CD8-positive, alpha-beta memory T cell (primary cell): ENCODE measurements at places on chromosomes 6 and 20. TPM values are rescaled to one million over a fixed set of nuclear protein-coding genes. Genes with fewer than 3 reads are reported as not detected.

AGPAT1 gene
- total RNA-seq = 42.5 TPM

PCSK2 gene
- not detected for total RNA-seq

EDN1 gene
- not detected for total RNA-seq

LRRC73 gene
- total RNA-seq = 0.11 TPM

BMP5 gene
- not detected for total RNA-seq

CDK5RAP1 gene
- 41.6 TPM for total RNA-seq

WFDC5 gene
- total RNA-seq = not detected

PRRT1 gene
- total RNA-seq = 0.55 TPM

COL19A1 gene
- total RNA-seq = 0.07 TPM

AIF1 gene
- total RNA-seq = 35.6 TPM

SALL4 gene
- not detected for total RNA-seq

CFB gene
- 0.31 TPM for total RNA-seq

C6orf15 gene
- not detected for total RNA-seq

GTPBP2 gene
- total RNA-seq = 45.4 TPM

SIGLEC1 gene
- 0.18 TPM for total RNA-seq

TRMT11 gene
- total RNA-seq = 37.9 TPM

FAM83C gene
- total RNA-seq = not detected

DNA sequence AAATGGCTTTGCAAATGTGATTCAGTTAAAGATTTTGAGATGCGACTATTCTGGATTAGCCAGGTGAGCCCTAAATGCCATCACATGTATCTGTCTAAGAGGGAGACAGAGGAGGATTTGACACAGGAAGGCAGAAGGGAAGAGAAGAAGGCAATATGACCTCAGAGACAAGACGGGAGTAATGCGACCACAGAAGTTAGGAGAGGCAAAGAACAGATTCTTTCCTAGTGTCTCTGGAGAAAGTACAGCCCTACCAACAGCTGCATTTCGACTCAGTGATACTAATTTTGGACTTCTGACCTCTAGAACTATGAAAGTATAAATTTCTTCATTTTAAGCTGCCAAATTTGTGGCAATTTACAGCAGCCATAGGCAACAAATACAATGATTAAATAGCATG is 24.2 kb upstream of the TPD52L1 start:
- no peak for DNase-seq

GRCh38 chr6:101069191-101069795 is 188.2 kb upstream of the ASCC3 start:
- DNase-seq = no peak

DNA sequence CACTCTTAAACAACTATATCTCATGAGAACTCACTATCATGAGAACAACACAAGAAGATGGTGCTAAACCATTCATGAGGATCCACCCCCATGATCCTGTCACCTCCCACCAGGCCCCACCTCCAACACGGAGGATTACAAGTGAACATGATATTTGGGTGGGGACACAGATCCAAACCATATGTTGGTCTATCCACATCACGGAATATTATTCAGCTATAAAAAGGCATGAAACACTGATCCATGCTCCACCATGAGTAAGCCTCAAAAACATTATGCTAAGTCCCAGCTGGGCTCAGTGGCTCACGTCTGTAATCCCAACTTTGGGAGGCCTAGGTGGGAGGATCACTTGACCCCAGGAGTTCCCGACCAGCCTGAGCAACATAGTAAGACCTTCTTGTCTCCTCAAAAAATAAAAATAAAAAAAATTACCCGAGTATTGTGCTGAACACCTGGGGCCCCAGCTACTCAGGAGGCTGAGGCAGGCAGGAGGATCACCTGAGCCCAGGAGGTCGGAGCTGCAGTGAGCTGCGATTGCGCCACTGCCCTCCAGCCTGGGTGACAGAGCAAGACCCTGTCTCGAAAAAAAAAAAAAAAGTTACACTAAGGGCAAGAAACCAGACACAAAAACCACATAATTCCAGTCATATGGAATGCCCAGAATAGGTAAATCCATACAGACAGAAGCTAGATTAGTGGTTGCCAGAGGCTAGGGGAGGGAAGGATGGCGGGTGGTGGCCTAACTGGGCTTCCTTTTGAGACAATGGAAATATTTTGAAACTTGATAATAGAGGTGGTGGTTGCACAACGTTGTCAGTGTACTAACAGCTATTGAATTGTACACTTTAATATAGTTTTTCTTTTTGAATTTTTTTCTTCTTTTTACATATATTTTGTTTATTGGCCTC is 43.1 kb downstream of the ZNF217 start:
- DNase-seq = no peak

- no peak for DNase-seq
Observed at GRCh38 chr6:131492932-131493573, 80.0 kb upstream of the ARG1 start.

GRCh38 chr6:26327450-26328264 is 37.3 kb upstream of the BTN3A2 start:
- peak; percentile 47 for DNase-seq

DNA sequence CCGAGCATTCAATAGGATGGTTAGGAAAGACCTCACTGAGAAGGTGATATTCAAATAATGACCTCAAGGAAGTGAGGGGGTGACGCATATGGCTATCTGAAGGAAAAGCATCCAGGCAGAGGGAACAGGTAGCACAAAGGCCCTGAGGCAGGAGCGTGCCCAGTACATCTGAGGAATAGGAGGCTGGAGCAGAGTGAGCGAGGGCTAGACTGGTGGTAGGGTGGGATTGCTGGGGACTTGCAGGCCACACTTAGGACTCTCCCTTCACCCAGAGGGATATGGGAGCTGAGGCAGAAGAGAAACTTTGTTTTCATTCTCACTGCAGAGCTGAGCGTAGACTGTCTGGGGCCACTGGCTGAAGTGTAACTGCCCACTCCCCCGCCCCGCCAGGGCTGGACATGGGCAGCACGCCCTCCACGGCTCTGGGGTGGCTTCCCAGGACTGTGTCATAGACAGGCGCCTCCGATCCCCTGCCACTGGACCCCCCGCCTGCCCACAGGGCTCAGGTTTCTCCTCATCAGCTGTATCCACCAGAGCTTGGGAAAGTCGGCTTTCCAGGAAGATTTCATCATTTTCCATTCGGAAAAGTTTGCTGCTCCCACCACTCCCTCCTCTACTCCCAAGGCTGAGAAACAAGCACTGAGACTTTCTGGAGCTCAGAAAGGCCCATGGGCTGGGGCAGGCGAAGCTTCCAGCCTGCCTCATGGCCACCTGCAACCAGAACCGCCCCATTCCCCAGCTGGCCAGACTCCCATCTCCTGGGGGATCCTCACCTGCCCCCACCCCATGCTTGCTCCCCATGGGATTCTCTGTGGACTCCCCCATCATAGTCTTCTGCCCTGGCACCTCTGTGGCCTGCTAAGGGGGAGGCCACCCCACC is 142.6 kb downstream of the MRPL14 start:
- no peak for DNase-seq

GRCh38 chr6:39080246-39080875 is 31.8 kb downstream of the GLP1R start:
- DNase-seq = no peak

- no peak for DNase-seq
Observed at GRCh38 chr20:25676164-25676809, 20.4 kb downstream of the ZNF337 start.

DNA sequence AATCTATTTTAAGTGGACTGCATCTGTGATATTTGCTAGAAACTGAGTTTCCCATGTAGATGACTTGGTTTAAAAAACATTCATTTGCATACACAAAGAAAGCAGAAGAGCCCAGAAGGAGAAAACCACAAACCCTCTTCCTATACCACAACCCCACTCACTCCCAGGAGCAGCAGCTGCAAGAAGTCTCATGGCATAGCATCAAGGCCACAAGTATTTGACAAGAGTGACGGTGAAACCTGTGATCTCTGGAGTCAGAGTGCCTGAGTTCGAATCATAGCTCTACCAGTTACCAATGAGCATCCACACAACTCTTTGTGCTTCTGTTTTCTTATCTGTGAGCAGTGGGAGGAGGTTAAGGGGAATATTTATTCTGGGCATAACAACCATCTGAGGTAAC is 44.7 kb upstream of the SIRPG start:
- DNase-seq = no peak

DNA sequence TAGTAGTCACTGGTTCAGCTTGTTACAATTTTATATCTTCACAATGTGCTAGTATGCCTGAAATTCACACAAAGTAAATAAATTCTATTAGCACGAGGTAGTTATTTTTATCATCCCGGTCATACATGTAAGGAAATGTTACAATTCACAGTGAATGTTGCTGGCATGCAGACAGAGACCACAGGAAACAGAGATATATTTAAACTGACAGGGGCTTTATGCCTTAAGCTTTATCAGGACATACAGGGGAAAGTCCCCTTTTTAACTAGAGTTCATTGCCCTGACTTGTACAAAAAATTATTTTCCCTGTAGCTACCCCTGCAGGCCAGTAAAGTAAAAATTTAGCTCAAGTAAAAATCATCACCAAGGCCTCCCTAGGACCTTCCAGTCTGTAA is 712.0 kb upstream of the NRSN1 start:
- no peak for DNase-seq

DNA sequence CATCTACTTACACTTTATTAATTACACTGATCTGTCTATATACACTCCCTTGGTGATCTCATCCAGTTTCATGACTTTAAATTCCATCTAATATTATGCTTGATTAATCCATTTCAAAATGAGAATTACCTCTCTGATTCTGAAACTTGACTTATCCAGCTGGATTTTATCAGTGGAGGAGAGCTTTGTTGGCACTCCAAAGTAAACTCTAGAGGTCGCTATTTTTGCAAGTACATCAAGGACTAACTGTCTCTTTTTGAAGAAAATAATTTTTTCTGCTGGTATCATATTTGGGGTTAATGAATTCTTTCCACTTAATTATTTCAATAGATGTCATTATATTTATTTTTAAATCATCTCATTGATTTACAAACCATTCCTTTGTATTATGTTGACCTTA is 630.3 kb upstream of the MAN1A1 start:
- no peak for DNase-seq

GRCh38 chr6:5339786-5340185 is 78.5 kb downstream of the FARS2 start:
- no peak for DNase-seq

DNA sequence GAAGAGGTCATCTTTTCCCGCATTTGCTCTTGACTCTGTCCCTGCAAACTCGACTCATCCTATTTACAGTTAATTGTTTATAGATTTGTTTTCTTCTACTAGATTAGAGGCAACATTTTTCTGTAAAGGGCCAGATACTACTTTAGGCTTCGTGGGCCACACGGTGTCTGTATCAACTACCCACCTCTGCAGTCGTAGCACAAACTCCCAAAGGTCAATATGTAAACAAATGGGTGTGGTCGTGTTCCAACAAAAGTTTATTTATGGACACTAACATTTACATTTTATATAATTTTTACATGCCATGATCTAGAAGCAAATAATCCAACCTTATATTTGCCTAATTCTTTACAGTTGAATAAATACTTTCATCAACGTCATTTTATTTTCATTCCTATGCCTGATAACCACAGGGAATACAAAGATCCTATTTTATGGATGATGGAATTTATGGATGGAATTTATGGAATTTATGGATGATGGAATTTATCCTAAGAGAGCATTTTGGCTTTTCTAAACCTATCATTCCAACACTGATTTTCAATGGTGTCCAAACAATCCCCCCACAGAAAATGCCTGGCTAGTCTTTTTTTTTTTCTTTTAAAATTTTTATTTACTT is 232.8 kb downstream of the MYLK4 start:
- no peak for DNase-seq

- DNase-seq = no peak
Observed at GRCh38 chr20:17694767-17695166, 5.0 kb upstream of the BANF2 start.

GRCh38 chr6:15399641-15400470 is 154.0 kb downstream of the JARID2 start:
- DNase-seq = no peak

- DNase-seq = no peak
Observed at GRCh38 chr6:167392631-167393316, 67.9 kb downstream of the TTLL2 start.

- no peak for DNase-seq
Observed at GRCh38 chr20:57003012-57003411, 263.4 kb downstream of the BMP7 start.

GRCh38 chr6:11208854-11209253 is 23.6 kb downstream of the NEDD9 start:
- DNase-seq = no peak

GRCh38 chr20:62378215-62378614 is 8.7 kb upstream of the RPS21 start:
- DNase-seq = no peak

DNA sequence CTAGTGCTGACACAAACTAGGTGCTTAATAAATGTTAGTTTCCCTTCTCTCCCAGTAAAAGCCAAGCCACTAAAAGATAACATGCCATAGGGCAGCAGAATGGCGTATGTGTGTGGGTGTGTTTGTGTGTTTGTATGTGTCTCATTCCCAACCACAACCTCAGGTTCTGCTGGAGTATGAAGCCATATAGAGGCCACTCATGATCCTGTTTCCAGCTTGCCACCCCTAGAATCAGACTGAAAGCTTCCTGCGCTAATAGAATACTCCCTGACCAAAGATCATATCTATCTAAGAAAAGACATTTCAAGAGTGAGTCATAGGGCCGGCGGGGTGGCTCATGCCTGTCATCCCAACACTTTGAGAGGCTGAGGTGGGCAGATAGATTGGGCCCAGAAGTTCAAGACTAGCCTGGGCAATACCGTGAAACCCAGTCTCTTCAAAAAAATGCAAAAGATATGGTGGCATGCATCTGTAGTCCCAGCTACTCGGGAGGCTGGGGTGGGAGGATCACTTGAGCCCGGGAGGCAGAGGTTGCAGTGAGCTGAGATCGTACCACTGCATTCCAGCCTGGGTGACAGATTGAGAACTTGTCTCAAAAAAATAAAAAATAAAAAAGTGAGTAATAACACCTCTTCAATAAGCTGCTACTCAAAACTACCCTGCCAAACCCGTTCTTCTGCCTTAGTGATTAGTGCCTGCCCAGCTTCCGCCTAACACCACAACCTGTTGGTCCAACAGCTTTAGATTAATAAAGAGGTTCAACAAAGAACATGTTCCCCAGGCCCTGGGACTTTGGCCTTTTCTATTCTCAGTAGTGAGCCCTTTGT is 11.8 kb upstream of the SNRPC start:
- no peak for DNase-seq

- DNase-seq = no peak
Observed at GRCh38 chr6:139423037-139423703, 48.7 kb upstream of the CITED2 start.

DNA sequence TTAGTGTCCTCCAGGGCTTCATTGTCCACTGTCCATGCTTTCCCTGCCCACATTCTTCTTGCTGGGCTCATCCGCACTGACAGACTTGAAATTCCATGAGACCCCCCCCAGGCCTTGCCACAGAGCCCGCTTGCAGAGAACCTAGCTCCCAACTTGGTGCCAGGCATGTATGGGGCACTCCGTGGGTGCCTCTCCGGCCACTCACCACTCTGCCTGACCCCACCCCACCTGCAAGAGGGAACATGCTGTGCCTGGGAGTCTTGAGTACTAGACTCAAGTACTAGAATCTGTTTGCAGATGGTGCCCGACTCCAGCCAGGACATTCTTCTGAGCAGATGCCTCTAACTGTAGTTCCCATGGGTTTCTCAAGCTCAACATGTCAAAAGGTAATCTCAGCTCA is 47.9 kb downstream of the TRERF1 start:
- DNase-seq = no peak
